ENCODE measurements at places on chromosomes 6 and 20.

DNA sequence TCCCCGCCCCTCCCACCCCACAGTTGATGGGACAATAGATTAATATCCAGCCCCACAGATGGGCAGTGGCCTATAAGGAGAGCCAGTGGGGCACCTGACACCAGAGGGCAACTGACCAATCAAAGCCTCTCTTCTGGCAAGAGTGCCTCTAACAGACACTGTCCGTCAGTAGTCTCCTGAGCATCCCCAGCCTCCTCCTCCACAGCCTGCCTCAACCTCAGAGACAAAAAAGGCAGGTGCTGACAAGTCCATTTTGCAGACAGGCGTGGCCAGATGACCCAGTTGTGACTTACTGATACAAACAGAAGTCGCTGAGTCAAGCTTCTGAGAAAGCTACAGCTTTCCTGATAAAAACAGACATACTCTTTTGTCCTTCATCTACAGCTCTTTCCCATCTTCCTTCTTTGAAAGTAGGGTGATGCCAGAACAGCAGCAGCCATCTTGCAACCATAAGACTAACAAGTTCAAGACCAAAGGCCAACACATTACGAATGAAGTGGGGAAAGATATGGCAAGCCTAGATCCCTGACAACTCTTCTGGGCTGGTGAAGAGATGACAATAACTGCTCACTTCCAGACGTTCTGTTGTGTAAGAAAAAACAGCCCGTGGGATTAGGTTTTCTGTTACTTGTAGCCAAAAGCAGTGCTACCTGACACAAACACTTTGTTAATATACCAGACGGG is 12.3 kb downstream of the PPIL1 start:
- no peak for DNase-seq

GRCh38 chr6:49457771-49458170 is 5.3 kb downstream of the MMUT start:
- no peak for DNase-seq

DNA sequence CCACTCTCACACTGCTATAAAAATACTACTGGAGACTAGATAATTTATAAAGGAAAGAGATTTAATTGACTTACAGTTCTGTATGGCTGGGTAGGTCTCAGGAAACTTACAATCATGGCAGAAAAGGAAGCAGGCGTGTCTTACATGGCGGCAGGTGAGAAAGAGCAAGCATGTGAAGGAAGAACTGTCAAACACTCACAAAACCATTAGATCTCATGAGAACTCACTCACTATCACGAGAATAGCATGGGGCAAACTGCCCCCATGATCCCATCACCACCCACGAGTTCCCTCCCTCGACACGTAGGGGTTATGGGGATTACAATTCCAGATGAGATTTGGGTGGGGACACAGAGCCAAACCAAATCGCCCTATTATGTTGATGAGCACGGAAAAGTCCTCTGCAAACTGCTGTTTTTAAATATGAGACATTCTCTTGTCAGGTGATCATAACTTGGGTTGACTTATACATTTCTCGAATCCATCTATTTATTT is 133.5 kb downstream of the AIG1 start:
- no peak for DNase-seq

DNA sequence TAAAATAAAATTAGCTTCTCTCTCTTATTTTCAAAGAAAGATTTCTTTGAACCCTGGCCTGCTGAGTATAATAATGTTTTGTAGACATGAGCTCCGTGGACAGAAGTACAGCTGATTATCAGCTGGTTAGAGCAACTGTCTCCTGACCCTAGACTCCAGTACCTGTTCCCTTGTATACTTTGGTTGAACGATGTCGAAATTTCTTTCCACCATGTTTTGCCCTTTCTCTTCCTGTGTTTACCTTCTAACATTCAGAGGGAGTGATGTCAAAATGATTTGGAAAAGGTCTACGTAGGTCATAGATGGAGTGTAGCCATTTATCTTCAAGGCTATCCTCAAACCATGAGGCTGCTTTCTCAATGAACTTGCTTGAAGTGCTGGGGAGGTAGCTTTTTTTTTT is 16.8 kb upstream of the ADTRP start:
- DNase-seq: no peak

DNA sequence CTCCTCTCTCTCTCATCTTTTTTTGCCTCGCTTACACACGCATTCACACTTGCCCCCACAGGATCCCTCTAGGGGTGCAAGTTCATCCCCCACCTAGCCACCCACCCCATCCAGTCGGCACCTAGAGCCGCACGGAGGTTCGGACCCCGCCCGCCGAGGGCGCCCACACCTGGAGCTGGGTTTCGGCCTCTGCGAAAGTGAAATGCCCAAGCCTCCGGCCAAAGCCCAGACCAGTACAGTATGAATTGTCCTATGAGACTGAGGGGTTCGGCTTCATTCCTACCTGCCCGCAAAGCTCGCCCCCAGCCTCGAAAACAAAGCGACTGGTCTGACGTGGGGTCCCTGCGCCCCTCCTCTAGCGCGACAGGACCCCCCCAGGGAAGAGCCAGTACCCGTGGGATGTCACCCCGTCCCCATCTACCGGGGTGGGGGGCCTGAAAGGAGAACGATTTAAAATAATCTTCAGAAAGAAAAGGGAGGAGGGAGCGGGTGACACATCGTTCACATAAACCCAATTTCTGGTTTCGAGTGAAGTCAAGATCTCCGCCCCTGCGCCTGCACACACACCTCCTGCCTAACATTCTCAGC is 1.5 kb downstream of the TFAP2A start:
- DNase-seq: no peak

DNA sequence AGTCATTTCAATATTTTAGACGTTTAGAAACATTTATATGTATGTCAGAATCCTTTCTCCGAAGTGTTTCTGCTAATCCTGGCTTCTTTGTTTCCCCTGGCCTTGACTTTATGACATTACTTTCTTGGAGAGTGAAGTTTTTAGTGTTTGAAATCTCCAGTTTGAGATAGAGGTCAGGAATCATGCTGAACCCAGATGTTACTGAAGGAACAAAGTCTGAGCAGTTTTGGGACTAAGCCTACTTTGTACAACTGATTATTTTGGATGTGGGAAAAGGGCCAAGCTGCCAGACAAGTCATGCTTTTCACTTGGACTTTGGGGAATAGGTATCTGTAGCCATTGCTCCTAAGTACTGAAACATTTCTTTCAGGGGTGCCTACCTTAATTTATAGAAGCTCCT is 2.3 kb downstream of the RNF144B start:
- DNase-seq: no peak

- no peak for DNase-seq
These were observed 47.2 kb downstream of the FIG4 start for GRCh38 chr6:109738255-109738654.

- DNase-seq: no peak
These were observed 1259.1 kb downstream of the EPHA7 start for GRCh38 chr6:92160226-92160625.

DNA sequence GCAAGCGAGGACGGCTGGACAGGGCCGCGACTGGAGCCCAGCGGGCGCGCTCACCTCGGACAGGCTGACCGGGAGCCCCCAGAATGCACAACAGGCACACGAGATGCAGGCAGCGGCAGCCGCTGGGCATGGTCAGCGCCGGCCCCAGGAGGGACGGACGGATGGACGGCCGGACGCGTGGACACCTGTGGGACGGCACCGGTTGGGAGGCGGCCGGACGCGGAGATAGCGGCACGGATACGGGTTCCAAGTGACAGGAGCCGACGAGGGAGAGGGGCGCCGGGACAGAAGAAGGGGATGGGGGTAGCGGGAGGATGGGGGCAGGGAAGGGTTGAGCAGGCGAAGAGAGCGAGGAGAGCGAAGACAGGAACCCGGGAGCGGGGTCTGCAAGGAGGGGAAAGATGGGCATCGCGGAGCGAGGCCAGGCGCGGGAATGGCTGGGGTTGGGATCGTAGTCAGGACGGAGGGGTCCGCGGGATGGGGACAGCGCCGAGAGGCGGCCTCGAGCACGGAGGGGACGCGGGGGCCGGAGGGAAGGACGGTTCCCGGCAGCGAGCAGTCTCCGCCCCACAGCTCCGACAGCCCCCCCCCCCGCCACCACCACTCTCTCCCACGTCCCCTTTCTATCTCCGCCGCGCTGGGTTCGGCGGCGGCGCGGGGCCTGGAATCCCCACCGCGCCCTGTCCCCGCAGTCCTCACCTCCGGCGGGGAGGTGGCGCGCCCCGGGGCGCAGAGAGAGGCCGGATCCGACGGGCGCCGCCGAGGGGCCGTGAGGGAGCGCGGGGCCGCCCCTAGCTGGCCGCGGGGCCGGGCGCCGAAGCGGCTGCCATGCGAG is 435 bp downstream of the DLK2 start:
- DNase-seq: peak; percentile 91

- DNase-seq: no peak
These were observed 2.8 kb downstream of the RTN4IP1 start for GRCh38 chr6:106626485-106626884.

DNA sequence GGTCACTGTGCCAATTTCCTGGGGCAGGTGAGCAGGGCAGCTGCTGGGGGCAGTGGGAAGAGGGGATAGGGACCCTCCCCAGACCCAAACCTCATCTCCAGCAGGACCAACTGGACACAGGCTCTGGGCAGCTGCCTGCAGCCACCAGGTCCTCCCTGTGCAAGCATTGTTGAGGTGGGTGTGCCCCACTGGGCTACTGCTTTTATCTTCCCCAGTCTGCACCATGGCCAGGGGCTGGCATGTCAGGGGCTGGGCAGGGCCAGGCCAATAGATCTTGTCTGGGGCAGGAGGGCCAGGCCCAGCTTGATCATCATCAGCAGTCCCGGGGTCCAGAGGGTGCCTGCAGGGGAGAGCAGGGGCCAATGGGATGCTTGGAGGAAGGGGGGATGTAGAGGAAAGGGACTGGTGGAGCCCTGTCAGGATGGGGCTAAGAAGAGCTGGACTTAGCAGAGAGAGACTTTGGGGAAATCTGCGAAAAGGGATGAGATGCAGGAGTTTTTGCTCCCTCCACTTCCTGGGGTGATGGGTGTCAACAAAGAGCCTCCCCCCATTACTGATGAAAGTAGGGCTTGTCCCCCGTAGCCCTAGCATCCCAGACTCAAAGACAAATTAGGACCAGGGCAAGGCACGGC is 5.7 kb downstream of the EBF4 start:
- no peak for DNase-seq

DNA sequence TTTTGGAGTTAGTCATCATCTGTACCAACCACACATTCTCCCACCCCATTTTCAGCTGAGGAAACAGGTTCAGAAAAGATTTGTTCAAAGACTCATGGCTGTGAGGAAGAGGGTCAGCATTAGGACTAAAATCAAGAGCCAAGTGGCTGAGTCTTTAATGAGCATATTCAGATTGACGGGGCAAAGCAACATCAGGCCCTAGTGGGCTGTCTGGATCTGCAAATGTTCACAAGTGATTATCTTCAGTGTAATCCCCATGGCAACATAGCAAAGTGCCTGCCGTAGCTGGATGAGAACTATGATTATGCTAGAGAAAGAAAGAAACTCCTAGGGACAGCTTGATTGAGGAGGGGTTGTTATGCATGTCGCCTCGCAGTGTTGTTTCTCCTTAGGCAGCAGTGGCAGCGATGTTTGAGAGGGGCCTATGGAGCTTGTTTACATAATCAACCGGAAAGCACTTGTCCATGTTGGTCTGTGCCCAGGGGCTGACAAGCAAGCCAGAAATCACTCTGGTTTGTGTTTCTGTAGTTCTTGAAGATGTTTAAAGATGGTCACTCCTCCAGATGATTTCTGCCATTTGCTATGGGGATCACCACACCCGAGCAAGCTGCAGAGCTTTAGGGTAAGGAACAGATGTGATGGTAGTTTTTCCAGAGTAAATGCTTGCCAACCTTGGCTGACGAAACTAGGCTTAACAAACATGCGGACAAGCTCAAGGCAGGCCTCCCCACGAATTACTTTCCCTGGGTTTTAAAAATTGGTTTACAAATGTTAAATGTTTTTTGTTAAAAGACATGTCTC is 124.3 kb upstream of the MLIP start:
- no peak for DNase-seq

DNA sequence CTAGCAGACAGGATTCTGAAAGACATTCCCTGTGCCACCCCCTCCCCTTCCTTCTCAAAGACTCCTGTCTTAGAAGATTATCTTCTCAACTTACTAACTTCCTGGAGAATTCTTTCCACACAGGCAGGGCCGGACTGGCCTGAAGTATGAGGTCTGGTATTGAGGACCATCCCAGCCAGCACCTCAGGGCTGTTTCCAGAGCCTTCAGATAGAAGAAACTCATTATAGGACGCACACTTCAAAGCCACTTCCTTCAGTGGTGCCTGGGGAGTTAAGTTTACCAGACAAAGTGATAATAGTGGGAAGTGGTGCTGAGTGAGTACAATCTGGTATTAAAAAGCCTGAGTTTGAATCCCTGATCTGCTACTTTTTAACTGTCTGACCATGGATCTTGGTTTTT is 15.6 kb downstream of the KCNS1 start:
- DNase-seq: no peak

DNA sequence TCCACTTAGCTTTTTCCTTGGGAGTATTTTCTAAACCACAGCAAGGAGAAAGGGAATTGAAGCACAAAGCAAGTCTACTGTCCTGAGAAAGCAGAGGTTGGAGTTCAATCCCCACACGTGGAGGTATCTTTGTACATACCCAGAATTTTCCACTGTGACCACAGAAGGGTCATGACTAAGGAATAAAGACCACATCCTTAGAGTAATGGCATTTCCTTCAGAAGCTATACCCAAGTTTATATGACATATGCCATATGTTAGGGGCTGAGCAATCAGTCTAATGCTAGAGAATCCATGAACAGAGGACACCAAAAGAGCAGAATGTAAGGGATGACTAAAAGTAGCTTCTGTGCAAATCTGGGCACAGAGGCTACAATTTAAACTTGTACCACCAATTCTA is 46.4 kb downstream of the ATG5 start:
- no peak for DNase-seq

Data from sciatic nerve (tissue), 2 donors.